Naive thymus-derived CD4-positive, alpha-beta T cell (primary cell): ENCODE measurements at places on chromosomes 7 and 10.
A peak's percentile ranks its signal among the peaks of the same experiment; 100 is the strongest.

GRCh38 chr10:6141296-6142151 lies 52.7 kb downstream of the RBM17 start:
- peak; percentile 54 for DNase-seq

- DNase-seq = no peak
These were observed 26.8 kb upstream of the DGKI start for GRCh38 chr7:137873524-137873923.

- DNase-seq = no peak
These were observed 36.3 kb upstream of the IL15RA start for GRCh38 chr10:6013413-6014192.

- no peak for DNase-seq
These were observed 81.5 kb downstream of the CCNY start for GRCh38 chr10:35417795-35418194.
